Cardiac fibroblast (primary cell): ENCODE measurements at places on chromosomes 7 and 10.
A peak's percentile ranks its signal among the peaks of the same experiment; 100 is the strongest.

GRCh38 chr10:69810097-69810496 lies 8.4 kb downstream of the COL13A1 start:
- DNase-seq = no peak

- peak; percentile 98 for DNase-seq
Observed at GRCh38 chr7:66050990-66051448, 24.6 kb upstream of the ASL start.

DNA sequence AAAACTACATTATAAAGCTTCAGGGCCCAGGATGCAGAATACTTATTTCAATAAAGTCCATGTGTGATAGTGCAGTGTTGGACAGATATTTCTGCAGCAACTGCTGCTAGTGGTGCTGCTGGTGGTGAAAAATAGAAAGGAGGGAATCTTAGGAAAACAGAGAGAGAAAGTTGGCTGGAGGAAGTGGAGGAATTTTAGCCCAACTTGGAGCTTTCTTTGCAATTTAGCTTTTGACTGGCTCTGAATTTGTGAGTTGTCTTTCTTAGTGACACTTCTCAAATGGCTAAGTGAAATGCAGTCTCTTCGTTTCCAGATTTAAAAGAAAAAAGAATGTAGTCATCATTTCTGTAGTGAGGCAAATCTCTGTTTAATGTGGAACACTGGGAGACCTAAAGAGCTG lies 45.4 kb downstream of the GPR158 start:
- DNase-seq = no peak

DNA sequence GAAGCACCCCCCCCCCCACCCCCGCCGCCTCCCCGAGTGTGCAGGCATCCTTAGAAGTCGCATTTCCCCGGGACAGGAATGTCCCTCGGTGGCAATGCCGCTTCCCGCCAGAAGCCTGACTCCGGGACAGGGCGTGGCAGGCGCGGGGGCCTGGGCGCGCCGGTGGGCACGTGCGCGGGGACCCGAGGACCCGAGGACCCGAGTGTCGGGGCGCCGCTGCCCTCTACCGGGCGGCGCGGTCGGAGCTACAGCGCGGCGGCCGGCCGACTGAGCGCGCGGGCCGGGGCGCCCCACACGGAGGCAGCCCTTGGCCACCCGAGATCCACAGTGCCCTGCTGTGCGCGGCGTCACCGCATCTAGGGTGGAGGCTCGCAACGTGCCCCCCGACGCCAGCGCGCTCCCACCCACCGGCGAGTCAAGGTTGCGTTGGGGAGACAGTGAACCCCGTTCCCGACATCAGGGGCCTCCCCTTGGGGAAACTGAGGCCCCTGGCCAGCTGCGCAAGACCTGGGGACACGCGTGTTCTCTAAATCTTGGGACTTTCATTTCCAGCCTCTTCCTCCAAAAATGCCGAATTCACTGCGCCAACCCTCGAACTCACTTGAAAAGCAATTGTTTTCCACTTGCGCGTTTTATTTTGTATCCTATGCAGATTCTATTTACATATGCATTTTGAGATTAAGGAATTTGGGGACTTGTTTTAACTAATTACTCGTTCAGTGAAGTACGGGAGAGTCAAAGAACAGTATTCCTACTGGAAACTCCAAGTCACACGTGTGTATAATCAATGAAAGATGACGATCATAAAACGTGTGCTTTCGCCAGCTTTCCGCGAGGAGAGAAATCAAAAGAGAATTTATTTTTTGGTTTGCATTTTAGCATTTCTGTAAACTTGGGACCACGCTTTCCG lies 3.1 kb upstream of the CUX1 start:
- DNase-seq = peak; percentile 49
